ENCODE measurements at places on chromosomes 5 and 9.

DNA sequence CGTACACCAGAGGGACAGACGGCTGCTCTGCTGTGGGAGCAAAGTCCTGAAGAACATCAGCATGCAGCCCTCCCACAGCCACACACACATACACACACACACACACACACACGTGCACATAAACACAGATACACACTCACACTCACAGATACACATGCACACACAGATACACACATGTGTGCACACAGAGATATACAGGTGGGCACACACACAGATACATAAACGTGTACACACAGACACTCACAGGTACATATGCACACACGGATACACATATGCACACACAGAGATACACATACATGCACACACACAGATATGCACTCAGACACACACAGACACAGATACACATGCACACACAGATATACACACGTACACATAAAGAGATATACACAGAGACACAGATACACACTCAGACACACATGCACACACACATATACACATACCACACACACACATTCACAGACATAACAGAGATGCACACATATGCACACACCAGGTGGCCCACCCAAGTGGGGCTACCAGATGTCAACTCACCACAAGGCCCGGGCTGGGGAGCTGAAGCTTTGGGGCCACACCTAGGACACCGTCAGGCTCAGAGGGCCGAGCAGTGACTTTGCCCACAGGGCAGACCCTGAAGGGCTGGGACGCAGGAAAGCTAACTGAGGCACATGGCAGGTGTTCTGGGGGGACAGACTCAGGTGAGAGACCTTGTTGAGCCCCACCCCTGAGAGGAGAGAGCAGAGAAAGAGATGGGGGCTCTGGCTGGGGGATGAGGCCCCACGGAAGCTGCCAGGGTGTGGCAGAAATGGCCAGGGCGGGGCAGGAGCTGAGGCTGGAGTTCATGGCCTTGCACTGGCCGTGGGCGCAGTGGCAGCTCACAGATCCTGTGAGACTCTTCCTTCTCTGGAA, 148.6 kb upstream of the PPP1R26 start:
- DNase-seq, result no peak

DNA sequence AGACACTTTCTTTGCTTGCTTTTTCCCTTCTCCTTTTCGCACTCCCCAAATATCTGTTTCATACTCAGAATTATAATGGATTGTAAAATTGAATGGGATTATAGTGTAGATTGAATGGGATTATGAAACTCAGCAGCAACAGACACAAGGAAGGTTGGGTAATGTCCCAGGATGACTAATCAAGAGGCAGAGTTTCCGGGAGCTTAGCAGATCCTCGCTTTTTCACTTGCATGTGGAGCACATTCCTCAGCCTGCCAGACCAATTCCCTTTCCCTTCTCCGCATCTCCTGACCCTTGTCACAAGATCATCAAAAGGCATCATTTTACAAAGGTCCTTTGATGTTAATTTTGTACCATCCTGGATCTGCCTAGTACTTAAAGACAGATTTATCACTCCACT, 55.1 kb upstream of the SLC1A1 start:
- no peak for DNase-seq

DNA sequence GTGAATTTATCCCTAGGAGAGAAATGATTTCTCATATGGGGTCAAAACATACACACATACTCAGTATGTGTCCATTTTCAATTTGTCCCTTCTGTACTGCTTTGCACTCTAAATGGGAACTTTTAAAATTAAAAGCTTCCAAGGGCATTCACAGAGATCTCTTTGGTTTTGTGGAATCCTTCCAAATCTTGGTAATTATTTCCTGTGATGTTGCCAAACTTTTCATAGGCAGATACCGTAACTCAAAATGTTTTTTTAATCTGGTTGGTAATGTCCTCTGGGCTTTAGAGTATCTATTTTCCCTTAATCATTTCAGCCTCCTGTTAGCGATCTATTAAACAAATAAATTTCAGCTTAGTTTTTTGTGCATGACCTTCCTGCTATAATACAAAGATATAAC, 282.4 kb downstream of the ARHGEF28 start:
- DNase-seq, result no peak

GRCh38 chr9:99431103-99431502, 209.0 kb downstream of the SEC61B start:
- DNase-seq, result no peak

All from hematopoietic multipotent progenitor cell treated with erythropoietin and hydrocortisone succinate and interleukin-3 and kit ligand, for 6 days (in vitro differentiated cells).